ENCODE measurements at places on chromosomes 2 and 18.

DNA sequence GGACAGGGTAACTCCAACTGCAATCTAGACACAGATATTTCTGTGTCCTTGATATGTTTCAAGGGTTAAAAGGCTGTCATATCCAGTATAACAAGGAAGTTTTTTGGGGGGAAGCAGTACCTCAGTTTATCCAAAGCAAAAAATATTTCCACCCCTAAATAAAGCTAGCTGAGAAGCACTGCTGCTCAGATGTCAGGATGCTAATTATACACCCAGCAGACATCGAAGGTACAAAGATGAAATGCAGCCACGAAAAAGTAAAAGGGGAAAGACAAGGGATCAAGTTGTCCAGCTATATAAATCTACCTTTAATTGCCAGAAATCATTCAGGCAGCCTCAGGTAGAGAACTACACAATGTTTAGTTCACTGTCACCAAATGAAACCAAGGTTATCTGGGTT, 26.2 kb downstream of the ELAC1 start:
- no peak for DNase-seq

DNA sequence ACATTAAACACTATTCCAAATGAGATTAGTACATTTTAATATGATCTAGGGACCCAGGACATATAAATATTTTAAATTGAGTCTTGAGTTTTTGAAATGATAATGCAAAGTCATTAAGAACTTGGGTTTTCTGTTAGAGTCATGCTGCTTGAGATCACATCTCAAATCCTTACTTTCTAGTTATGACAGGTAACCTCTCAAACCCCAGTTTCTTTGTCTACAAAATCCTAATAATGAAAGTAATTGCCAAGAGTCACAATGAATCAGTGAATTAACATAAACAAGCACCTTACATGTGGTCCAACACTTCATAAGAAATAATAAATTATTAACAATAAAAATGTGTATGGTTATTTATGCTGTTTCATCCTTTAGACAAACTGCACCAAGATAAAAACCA, 607.6 kb downstream of the LRP1B start:
- DNase-seq: no peak

GRCh38 chr2:46689993-46690392, 210.6 kb downstream of the TMEM247 start:
- no peak for DNase-seq

DNA sequence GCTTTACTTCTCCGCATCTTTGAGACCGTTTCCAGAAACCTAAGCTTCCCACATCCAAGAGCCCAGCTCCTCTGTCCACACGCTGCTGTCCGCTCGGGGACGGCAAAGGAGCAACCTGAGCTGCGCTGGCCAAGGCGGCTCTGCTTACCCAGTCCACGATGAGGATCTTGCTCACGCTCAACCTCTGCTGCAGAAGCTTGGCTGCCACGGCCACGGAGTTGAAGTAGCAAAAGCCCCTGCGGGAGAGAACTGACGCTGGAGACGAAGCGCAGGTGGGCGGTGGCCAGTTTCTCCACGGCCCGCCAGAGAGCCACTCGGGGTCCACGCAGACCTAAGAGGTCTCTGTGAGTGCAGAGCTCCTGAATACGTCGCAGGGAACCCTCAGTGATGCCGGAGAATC, 236.1 kb downstream of the TWIST2 start:
- no peak for DNase-seq

- DNase-seq: no peak
These were observed 70.5 kb upstream of the RTN4 start for GRCh38 chr2:55120634-55121359.

DNA sequence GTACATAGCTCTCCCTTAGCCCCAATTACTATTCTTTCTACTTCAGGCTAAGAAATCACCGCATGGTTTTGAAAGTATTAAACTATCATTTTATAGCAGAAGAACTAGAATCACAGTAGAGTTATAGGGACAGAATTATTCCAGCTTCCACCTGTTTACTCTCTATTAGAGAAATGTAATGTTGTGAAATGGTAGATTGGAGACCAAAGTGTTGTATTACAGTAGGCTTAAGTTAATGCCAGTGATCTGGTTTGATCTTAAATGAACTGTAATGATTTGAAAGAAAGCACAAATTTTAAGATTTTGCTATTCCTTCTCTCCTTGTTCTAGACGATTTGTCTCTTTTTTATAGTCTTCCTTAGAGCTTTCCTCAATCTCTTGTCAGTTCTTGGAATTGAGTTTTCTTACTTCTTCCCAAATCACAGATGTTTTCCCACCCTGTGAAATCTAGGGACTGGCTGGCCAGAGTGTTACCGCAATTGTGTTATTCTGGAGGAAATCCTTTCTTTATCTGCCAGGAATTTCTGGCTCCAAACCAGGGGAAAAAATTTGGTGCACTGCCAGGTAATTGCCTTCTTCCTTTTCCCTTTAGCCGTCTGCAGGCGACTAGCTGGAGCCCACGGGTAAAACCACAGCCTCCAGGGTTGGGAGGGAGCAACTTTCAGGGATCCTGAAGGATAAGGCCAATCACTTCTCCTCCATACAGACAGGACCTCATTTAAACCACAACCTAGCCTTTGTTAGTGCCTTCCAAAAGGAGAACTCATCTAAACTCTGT, 51.7 kb downstream of the NOP58 start:
- no peak for DNase-seq

- DNase-seq: no peak
These were observed 682.0 kb downstream of the IRS1 start for GRCh38 chr2:226117510-226118065.

GRCh38 chr2:158743466-158743865, 51.7 kb upstream of the DAPL1 start:
- no peak for DNase-seq

GRCh38 chr2:182597570-182598295, 118.3 kb upstream of the DNAJC10 start:
- no peak for DNase-seq

GRCh38 chr18:6256521-6256920, 158.2 kb downstream of the L3MBTL4 start:
- DNase-seq: no peak

GRCh38 chr2:95354469-95354901, 48.0 kb upstream of the FAHD2A start:
- no peak for DNase-seq
